ENCODE measurements at places on chromosomes 11 and 22.

- no peak for DNase-seq
Observed at GRCh38 chr22:35734517-35734827, 16.8 kb downstream of the APOL5 start.

- no peak for DNase-seq
Observed at GRCh38 chr22:26471522-26471921, 12.1 kb downstream of the HPS4 start.

DNA sequence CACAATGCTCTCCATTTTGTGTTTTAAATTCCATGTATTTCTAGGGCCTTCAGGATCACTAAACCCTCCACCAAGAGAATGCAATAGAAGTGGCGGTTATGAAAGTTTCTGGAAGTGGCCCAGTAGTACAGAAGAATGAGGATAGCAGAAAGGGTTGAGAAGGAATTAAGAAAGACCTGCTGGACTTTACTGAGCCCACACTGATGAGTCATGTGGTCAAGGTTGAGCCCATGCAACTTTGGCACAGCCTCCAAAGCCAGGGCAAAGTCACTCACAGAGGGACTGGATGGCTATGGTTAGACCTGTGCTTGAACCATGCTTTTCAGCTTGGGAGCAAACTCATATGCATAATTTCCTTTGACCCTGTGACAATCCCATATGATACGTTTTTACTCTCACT, 102.9 kb upstream of the PLET1 start:
- no peak for DNase-seq

GRCh38 chr11:126257764-126258163, 10.9 kb downstream of the SRPRA start:
- no peak for DNase-seq

- DNase-seq: no peak
Observed at GRCh38 chr11:22920939-22921565, 60.8 kb upstream of the CCDC179 start.

DNA sequence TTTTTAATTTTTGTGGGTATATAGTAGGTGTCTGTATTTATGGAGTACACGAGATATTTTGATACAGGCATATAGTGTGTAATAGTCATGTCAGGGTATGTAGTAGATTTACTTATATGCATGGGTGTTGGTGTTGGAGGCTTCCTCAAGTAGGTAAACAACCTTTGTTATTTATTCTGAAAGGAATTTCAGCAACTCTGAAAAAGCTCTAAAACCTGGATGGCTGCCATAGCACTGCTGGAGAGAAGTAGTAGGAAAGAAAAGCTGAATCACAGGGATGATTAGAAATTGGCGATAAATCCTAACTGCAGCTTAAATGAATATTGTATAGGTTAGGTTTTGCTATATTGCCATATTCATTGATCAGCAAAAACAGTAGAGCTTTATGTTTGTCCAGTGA, 44.4 kb upstream of the ST14 start:
- no peak for DNase-seq

GRCh38 chr11:117071344-117071787, 26.9 kb downstream of the SIK3 start:
- DNase-seq: no peak

DNA sequence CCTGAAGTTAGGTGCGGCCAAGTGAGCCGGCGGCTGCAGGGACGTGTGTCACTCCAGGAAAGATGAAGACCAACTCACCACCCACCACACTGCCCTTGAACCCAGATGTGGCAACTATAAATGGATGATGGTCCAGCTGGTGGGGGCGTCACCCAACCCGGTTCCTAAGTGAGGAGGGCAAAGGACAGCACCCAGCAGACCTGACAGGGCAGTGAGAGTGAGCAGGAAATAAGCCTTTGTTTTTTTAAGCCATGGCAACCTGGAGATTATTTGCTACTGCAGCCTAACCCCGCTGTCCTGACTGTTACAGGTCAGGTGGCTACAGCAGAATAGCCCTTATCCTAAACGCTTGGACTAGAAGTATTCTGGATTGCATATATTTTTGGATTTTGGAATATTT, 228.9 kb downstream of the CTTN start:
- no peak for DNase-seq

DNA sequence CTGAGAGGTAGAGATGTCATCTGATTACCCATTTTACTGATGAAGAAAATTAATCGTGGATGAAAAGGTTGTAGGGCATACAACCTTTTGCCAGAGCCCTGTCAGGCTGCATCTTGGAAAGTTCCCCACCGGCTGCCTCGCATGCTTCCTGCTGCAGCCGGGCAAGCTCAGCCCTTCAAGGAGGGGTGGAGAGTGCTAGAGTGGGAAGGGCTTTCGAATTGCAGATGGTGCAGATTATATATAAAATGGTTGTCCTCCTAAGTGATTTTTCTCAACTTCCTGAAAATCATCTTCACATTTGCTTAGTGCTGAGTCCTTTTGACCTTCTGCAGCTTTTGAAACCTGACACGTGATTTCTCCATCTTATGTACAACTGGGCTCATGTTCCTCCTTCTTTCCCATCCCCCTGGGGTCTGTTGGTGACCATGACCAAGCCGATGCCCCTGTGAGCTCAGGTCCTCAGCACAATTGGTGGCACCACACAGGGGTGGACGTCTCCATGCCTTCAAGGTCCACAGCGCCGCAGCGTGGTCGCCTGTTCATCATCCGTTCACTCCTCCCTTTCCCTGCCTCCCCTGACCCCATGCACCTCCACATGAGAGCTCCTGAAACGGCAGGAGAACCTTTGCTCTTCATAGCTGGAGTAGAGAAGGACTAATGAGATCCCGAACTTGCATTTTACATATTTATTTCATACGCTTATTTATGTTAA, 47.6 kb upstream of the MYO18B start:
- DNase-seq: no peak

- DNase-seq: no peak
Observed at GRCh38 chr11:65446446-65447277, 24.1 kb downstream of the NEAT1 start.

- no peak for DNase-seq
Observed at GRCh38 chr11:117218133-117218915, 13.5 kb downstream of the PCSK7 start.

DNA sequence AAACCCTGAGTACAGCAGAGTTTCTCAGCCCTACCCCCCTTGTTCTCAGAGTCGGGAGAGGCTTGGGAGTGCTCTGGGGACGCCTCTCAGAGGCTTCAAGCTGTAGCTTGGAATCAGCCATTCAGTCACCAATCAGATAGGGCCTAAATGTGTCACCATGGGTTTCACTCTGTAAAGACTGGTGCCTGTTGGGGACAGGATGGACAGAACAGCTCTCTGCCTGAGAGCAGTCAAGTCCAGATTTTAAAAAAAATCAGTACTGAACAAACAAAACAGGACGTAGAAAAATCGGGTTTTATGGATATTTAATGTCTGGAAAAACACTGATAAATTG, 1.3 kb downstream of the FADD start:
- no peak for DNase-seq

DNA sequence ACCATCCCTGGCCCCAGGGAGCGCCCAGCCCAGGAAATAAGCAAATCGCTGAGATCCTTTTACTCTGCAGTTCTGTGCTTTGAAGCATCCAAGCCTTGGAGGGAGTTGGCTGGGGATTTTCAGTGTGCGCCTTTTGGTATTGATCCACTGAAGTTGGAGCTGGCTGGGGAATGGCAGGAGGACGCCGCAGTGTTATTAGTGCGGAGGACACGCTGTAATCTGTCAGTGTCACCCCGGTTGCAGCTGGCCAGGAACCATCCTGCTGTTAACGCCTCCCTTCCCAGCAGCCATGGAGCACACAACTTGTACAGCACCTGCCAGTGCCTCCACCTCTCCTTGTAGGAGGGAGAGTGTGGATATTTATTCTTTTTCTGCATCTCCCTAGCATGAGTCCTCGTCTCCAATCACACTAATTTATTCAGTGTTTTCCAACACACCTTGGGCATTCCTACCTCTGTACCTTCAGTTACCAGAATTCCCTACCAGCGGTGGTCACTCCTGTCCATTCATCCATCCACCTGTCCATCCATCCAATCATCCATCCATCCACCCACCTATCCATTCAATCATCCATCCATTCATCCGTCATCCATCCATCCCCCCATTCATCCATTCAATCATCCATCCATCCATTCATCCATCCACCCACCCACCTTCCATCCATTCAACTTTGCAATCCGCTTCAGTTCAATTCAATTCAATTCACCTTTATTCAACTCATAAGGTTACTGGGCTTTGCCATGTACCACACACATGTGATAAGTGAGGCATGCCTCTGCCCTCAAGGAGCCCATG, 21.9 kb upstream of the EIF3D start:
- DNase-seq: no peak

DNA sequence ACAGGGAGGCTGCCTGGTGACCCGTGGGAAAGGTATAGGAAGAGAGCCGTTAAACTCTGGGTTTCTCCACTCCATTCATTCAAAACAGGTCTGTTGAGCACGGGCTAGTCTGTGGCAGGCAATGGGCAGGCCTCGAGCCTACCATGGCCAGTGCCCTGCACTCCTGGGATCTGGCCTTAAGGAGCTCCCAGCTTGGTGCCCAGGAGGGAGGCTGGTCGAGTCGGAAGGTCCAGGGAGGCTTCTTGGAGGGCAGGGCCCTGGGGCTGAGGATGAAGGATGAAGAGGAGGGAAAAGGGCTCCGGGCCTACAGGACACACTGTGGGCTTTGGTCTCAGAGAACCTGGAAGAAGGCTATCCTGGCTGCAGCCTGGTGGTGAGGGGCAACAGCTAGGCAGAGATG, 41.9 kb upstream of the MN1 start:
- DNase-seq: no peak

DNA sequence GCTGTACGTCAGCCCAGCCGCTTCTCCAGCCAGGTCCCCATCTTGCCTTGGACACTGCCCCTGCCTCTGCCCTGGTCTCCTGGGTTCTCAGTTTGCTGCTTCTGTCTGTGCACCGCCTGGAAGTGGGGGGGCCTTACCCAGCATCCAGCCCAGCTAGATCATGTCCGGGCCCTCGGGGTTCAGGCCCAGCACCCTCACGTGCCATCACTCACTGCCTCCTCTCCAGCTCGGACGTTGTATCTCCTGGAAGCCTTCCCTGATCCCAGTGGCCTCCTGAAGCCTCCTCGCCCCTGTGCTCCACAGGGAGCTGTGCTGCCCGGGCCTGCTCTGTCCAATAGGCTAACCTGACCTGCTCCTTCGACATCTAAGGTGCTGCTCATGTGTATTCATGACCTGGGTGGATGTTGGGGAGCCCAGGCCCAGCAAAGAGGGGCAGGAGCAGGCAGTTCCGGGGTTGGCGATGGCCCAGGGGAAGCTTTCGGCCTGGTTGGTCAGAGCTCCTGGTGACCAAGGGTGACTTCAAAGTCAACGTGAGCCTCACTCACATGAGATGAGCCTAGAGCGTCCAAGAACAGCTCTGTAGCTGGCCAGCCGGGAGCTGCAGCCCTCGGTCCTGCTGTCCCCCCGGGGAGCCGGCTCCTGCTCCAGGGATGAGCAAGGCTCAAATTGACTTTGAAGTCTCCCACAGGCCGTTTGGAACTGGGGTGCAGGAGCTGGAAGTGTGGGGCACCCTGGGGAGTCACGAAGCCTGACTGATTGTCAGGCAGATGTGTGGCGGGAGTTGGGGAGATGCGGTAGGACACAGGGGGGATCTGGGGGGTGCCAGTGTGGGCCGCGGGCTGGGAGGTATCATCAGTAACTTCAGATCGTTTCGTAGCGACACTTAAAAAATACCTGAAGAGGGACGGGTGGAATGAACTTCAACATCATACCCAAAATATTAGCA, 5.2 kb upstream of the ASCL2 start:
- no peak for DNase-seq

GRCh38 chr11:88293931-88294330, 43.6 kb downstream of the CTSC start:
- DNase-seq: no peak

DNA sequence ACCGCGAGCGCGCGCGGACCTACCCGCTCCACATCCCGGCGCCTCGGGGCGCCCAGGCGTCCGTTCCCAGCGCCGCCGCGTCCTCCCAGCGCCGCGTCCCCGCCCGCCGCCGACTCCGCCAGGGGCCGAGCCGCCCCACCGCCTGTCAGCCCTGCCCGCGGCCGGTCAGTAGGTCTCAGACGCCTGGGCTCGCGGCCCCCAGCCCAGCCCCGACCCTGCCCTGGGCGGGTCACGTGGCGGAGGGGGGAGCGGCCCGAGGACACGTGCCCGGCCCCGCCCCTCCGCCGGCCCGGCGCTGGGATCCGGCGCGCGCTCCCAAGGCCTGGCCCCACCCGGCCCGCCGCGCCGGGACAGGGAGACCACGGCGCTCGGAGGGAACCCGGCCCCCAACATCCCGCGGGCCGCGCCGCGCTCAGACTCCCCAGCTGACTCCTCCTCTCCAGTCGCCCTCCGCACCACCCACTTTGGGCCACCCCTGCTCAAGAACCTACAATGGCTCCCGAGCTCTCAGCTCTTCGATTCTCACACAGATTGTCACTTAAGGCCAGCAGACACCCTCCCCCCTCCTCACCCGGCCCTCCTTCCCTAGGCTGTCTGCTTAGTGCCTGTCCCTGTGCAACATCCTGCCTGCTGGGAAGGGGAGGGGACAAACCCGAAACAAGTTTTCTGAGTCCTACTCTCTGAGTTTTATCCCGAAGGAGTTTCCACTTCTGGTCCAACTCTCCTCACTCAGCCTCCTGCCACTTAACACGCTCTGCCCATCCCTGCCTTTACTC, at the start of gene RAB3IL1:
Gene RAB3IL1, minus strand, starts transcription at position 233 of the 776 bp plus-strand sequence. Its CDS starts 199 bp downstream, at position 34.
- no peak for DNase-seq

GRCh38 chr11:124961972-124962609, 8.1 kb downstream of the CCDC15 start:
- peak; percentile 25 for DNase-seq

- no peak for DNase-seq
Observed at GRCh38 chr11:132999516-132999915, 532.8 kb downstream of the OPCML start.

Measured in activated CD4-positive, alpha-beta T cell treated with anti-CD3 and anti-CD28 coated beads, Interleukin-2, amount 50 U/mL, for 24 hours (primary cell).